Choroid plexus epithelial cell (primary cell): ENCODE measurements at places on chromosomes 5 and 9.
A peak's percentile ranks its signal among the peaks of the same experiment; 100 is the strongest.

DNA sequence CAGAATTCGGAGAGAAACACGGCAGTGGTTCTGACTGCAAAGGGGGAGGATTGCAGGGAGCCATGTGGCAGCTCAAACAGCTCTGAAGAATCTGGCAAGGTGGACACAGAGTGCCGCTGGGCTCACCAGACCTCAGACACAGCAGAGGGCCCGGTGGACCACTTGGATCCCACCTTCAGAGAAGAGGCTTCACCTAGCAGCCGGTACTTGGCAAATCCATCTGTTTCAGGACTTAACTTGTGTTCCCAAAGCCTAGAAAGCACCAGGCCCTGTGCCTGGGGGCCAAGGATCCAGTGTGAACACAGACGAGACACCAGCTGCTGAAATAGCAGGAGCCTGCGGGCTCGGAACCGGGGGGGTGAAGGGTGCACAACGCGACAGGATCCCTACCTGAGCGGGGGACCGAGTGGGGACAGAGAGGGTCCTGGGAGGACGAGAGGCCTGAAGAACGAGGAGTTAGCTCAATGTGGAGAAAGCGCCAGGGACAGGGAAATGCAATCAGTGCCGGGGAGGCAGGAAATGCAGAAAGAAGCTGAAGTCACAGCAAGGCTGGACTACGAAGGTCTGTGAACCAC lies 44.6 kb downstream of the BTNL9 start:
- DNase-seq = no peak

DNA sequence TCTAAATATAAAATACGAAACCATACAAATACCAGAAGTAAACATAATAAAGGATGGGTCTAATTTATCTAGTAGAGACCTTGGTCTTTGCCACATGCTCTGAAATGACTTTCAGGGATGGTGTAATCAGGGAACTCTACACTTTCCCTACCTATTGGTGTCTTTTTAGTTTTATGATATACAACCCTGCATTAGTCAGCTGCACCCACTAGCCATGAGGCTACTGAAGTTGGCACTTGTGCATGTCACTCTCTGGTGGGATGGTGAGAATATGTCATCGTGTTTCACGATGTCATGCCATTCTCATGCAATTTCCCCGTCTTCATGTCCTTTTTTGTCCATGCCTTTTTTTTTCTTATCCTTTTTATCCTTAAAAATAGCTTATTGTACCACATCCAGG lies 234.9 kb upstream of the ACTBL2 start:
- DNase-seq = no peak

- DNase-seq = no peak
Measured at GRCh38 chr9:120938851-120939250, 12.3 kb upstream of the TRAF1 start.

- no peak for DNase-seq
Measured at GRCh38 chr9:33289936-33290246, 425 bp upstream of the NFX1 start.

GRCh38 chr5:2563046-2563445 lies 188.4 kb downstream of the IRX2 start:
- DNase-seq = no peak

DNA sequence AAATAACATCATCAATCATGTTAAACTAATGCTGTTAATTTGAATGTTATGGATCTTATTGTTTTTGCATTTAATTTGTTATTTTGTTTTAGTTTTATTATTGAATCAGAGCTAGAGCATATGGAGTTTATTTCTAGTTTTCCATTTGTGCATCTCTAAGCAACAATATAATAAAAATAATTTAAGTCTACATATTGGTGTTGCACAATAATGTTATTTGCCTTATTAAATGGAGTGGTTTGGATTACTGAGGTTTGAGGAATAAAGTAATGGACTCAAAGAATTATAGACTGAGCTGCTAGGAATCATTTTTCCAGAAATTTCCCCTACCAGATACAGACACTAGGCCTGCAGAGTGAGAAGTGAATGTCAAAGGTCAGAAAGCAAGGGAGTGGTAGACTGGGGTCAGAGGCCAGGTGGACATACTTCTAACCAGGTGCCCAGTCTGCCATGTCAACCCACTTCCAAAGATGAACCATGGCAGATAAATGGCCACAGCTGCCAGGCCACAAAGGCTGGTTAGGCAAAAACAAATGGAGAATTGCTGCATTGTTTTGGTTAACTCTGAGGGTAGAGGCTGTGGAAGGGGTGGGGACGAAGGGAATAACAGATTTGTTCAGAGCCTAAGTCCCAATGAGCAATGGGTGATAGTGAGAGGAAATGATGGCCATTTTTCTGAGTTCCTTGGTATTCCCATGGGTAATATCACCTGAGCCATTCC lies 113.1 kb downstream of the FBXL7 start:
- DNase-seq = no peak

- peak; percentile 54 for DNase-seq
Measured at GRCh38 chr5:68149189-68149588, 66.4 kb upstream of the PIK3R1 start.

GRCh38 chr9:19994296-19994695 lies 205.5 kb upstream of the SLC24A2 start:
- DNase-seq = no peak

GRCh38 chr5:95817430-95817829 lies 5.1 kb downstream of the GLRX start:
- DNase-seq = peak; percentile 75

- no peak for DNase-seq
Measured at GRCh38 chr9:126400571-126400970, 73.9 kb downstream of the MVB12B start.

DNA sequence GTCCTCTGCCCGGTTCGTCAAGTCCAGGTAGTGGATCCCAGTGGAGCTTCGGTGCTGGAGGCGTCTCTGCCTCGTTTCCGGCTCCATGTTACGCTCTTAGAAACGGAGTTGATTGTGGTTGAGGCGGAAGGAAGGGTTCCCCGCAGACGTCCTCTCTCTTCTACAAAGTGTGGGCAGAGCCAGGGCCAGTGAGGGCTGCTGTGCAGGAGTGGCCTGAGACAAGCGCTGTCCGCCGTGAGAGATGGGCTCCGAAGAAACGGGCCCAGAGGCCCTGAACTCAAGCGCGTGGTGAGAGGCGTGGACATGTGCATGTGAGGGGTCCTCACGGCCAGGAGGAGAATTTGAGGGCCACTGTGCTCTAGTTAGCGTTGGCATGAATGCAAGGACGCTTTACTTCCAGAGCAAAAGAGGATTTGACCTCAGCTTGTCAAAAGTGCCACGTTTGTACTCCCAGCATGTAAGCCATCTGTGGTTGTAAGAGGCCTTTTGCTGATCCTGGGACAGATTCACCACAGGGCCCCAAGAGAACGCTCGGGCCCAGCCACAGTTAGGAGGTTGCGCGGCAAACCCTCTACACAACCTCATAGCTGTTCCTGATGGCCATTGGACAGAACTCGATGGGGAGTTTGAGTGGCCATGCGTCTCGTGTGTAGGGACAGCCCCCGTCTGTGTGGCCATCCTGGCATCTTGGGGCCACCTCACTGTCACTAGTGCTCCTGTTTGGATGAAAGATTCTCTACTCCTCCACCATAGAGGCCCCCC lies 10.2 kb downstream of the MAN1B1 start:
- no peak for DNase-seq

DNA sequence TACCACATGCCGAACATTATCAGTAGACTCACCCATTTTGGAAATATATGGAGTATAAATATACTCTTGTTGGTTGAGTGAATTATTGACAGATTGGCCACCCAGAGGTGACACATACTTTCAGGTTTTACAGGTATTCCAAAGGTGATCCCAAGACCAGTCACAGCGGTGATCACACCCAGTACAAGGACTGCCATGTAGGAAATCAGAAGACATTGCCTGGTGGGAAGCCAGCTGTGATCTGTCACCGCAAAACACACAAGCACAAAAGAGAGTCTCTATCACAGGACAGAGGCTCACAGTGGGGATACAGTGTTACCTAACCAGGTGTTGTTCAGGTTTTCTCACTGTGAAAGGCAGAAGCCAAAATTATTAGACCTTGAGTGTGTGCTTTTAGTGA lies 15.8 kb downstream of the BTF3 start:
- no peak for DNase-seq

- DNase-seq = no peak
Measured at GRCh38 chr5:35404701-35405100, 174.4 kb upstream of the PRLR start.

DNA sequence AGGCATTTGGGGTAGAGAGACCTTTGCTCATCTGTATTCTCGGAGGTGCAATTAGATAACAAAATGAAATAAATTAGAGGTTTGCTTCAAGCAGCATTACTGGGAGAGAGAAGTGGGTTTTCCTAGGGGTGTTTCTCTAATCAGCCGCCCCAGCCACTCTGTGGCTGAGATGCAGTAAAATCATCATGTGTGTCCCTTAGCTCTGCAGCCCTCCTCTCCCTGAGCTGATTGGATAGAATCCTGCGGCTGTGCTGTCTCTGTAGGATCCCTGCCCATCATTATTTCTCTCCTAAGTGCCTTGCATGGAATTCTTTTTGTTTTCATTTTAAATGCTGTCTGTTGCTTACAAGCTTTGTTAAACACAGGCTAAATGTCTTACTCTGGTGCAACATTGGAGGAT lies 171.4 kb downstream of the SH3GL2 start:
- DNase-seq = no peak

DNA sequence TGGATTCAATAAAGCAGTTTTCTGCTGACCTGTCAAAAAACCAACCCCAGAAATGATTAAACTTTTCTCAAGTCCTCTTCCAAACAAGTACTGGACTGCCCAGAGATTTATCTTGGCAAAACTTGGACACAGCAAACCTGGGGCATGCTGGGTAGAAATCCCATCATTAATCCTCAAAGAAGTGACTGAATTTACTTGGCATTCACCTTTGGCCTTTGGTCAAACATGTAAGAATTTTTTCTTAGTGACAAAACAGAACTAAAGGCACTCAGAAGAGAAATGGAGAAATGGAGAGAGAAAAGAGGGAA lies 248.6 kb upstream of the NREP start:
- peak; percentile 15 for DNase-seq

DNA sequence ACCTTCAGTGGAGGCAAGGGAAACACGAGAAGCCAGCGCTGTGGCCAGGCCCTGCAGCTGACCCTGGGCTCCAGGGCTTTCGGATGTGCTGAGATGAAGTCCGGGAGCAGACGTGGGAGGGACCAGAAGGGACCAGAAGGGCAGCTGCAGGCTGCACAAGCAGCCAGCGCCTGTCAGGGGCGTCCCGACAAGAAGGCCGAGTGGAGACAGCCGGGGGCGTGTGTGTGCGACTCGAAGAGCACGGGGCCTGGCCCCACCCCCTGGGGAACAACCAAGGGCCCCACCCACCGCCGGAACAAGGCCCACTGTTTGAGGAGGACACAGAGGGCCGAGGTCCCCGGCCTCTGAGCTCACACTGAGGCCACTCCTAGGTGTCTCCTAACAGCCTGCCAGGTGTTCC lies 31.4 kb downstream of the SLC12A7 start:
- DNase-seq = no peak

DNA sequence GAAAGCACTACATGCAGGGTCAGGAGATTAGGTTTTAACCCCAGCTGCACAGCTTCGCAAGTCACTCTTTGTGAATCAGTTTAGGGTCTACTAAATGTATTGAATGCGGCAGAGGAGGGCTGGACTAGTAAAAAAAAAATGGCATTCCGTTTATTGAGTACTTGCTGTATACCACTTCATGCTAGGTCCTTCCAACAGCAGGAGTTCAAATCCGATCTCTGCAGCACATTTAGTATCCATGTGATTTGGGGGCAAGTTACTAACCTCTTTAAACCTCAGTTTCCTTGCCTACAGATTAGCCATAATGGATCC lies 204.4 kb downstream of the SNCAIP start:
- DNase-seq = no peak

GRCh38 chr9:99201603-99202002 lies 20.1 kb downstream of the ALG2 start:
- no peak for DNase-seq

DNA sequence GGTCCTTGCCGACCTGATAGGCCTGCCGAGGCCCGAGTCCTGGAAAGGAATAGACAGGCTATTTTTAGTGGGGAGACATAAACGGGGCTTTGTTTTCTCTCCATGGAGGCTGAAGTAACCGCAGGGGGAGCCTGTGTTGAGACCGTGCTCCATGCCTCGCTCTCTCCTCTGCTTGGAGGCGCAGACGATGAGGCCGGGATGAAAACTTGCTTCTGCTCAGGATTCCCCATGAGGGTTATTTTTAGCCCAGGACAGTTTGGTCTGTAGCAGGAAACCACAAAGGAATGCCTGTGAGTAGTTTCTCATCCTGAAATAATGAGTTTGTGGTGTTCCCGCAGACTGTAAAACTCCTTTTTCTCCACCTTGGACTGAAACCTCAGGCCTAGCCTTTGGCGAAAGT lies 81.9 kb upstream of the RARS1 start:
- peak; percentile 94 for DNase-seq

- DNase-seq = peak; percentile 28
Measured at GRCh38 chr9:79858508-79858907, 286.7 kb downstream of the TLE4 start.

DNA sequence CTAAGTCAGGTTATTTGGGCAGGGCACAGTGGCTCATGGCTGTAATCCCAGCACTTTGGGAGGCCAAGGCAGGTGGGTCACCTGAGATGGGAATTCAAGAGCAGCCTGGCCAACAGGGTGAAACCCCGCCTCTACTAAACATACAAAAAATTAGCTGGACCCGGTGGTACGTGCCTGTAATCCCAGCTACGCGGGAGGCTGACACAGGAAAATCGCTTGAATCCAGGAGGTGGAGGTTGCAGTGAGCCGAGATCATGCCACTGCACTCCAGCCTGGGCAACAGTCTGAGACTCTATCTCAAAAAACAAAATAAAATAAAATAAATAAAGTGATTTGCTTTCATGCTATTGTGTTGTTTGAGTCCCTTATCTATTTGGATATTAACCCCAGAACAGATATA lies 8.2 kb upstream of the FBXW2 start:
- DNase-seq = no peak

DNA sequence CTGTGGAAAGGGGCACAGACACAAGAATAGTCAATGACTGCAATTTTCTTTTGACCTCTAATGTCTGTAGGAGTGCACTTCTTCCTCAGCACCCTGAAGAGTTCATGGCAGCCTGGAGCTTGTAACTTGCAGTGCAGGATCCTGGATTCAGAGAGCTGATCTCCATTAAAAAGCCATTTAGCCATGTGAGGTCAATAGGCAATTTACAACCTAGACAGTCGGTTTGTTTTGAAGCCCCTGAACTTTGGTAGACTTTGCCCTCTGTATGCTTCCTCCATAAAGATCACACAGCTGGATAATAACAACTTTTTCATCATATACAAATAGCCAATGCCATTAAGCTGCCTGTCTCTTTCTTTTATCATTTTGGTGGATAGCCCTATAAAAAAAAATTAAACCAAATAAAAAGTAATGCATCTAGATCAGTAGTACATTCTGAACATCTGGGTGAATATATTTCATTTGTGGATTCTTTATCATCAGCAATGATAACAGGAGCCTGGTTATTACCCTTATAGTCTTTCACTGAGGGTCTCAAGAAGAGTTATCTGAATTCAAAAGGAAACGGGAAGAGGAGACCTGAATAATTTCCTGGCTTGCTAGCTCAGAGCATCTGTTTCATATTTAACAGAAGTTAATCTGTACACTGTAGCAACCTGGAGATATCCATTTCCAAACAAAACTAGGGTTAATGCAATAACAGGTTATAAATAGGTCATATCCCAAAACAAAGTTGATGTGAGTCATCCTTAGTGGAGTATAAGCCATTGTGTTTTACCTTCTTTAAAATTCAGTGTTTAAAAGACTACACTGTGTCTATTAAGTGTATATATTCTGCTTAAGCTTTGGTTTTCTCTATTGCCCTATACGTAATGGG lies 193.8 kb upstream of the ACTBL2 start:
- DNase-seq = peak; percentile 42
